ENCODE measurements at places on chromosomes 3 and 15. TPM values are rescaled to one million over a fixed set of nuclear protein-coding genes. Genes with fewer than 3 reads are reported as not detected.

FAM81A gene
- 0.29 TPM for total RNA-seq

WDR93 gene
- total RNA-seq = 1.2 TPM

CHDH gene
- total RNA-seq = not detected

CYP1A2 gene
- not detected for total RNA-seq

CDHR4 gene
- not detected for total RNA-seq

ACKR4 gene
- total RNA-seq = 0.58 TPM

GPR149 gene
- total RNA-seq = not detected

ESYT3 gene
- total RNA-seq = 0.58 TPM

SCAANT1 gene
- total RNA-seq = not detected

SYNPR gene
- total RNA-seq = not detected

KLF15 gene
- 4.6 TPM for total RNA-seq

DLL4 gene
- total RNA-seq = under 0.01 TPM

THBS1 gene
- total RNA-seq = 114 TPM

ITPKA gene
- total RNA-seq = 50.7 TPM

IL5RA gene
- total RNA-seq = not detected

OSTN gene
- 0.86 TPM for total RNA-seq

COL6A5 gene
- total RNA-seq = not detected

TRIM42 gene
- not detected for total RNA-seq

RPL15 gene
- 3,570 TPM for total RNA-seq

SEMA7A gene
- total RNA-seq = 86.2 TPM

UBL7 gene
- 103 TPM for total RNA-seq

HPS3 gene
- total RNA-seq = 26.5 TPM

SYNM gene
- total RNA-seq = 1.1 TPM

LMAN1L gene
- not detected for total RNA-seq

SLC24A5 gene
- not detected for total RNA-seq

ALDH1L1 gene
- 2.9 TPM for total RNA-seq

EXD1 gene
- total RNA-seq = not detected

ARGFX gene
- total RNA-seq = not detected
